ENCODE measurements at places on chromosomes 2 and 18.

GRCh38 chr18:56721491-56721890, 70.3 kb downstream of the WDR7 start:
- DNase-seq, result no peak

DNA sequence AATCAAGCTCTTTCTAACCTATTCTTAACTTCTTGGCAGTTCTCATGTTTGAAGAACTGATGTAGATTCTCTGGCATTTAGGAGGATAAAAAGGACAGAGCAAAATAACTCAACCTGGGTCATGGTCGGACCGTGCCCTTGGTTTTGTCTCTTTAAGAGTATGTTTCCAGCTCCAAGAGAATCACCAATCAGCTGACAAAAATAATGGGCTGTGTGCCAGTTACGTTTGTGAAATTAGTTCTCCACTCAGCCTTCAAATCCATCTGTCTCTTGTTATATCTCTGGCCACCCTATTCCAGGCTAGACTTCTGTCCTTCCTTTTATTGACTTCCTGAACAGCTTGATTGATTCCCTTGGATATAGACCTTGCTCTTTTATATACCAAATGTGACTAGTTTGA, 225.7 kb downstream of the EPHA4 start:
- no peak for DNase-seq

DNA sequence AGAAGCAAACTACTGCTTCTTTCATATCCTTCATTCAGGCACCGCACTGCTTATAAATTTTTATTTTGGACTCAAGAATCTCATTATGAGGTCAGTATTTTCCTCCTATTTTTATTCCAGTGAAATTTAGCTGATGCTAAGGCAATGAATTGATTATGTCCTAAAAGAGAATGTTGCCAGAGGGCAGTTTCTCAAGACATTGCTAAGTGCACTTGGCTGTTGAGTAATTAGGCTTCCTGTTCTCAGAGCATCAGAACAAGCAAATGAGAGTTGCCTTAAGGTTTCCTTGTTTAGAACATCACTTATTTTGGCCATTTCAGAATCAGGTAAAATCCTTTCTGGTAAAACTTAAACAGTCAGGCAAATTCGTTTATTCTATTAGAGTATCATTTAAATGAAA, 548.6 kb upstream of the ZEB2 start:
- DNase-seq, result no peak

DNA sequence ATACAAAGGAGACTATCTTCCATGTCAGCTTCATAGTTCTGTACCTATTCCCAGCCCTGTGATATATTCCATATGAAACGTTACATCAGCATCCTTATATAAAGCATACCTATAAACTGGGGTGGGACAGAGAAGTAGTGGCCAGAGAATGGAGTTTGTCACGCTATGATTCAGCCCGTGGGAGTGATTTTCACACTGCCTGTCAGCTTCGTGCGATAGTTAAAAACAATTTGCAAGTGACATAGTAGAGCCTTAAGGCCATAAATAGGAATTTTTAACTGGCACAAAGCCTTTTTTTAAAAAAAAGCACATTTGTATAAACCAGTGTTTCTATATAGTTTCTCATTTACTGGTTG, 30.2 kb downstream of the PKP4 start:
- no peak for DNase-seq

DNA sequence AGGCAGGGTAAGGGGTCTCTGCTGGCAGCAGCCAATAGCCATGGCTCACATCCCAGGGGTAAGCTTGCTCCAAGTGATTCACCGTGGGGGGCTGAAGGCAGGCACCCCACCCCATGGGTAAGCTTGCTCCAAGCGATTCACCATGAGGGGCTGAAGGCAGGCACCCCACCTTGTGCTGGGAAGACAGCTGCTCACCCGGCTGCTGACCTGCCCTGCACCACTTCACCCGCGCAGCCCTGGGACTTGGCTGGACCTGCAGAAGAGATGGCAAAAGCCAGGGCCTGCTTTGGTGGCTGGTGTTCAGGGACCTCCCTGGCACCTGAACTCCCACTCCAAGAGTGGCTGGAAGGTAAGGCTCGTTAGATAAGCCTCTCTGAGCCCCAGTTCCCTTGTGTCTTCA, 19.2 kb downstream of the PTGR3 start:
- no peak for DNase-seq

All from NCI-H2029 (cell line).